T-helper 2 cell (primary cell): ENCODE measurements at places on chromosomes 2 and 18.

DNA sequence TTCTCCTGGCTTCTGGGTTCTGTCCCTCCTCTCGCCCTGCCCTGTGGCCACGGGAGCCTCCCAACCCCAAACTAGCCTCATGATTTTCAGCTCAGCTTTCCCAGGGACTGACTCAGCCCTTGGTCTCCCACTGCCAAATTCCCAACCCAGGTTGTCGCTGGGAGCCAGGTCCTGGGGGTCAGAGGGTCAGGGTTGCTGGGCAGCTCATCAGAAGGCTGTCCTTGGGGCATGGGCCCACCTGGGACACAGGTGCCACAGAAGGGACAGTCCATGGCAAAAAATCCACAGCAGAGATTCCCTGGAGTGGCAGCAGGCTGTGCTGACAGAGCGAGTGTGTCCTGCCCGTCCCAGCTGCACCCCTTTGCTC lies 180.4 kb downstream of the TWIST2 start:
- no peak for DNase-seq

- no peak for DNase-seq
Observed at GRCh38 chr18:62772860-62773584, 57.7 kb downstream of the PHLPP1 start.

DNA sequence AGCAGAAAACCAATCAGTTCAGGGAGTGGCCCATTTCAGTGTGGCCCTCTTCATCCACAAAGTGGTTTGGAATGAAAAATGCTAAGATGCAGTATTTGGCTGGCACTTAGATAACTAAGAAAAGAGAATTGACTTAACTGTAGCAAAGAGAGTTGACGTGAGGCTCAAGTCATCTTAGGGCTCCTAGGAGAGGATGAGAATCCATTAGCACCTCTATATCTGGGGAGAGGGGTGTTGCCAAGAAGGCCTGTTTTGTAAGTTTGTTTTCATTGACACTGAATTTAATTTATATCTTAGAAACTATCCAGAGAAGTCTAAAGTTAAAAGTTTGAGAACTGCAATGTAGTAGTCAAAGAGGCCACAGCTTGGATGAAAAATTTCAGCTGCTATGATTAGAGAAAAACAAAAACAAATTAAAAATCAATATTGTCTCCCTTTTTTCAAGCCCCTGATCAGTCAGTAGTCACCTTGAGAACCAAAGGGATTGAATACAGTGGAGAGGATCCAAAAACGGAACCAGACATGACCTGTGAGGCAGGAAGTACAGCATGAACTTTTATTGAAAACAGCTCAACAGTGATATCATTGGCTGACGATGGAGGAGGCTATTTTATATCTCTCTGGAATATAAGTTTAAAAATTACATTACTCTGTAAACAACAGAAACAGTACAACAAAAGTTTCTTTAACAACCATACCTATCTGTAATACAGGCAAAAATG lies 52.7 kb downstream of the PHLPP1 start:
- DNase-seq: no peak

DNA sequence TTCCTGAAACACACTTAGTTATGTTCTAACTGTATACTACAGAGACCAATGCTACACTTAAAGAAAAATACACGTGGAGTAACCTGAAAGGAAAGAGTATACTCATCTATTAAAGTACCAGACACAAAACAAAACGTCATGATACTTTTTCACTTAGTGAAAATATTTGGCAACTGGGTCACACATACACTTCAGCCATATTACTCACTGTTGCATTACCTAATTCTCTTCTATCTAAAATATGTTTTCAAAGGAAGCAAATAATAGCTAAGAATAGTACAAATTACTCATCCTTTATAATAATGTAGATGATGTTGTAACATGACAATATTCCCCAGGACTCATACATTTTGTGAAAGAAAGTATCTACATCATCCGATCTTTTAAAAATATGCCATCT lies 76.5 kb upstream of the EPB41L3 start:
- DNase-seq: no peak

- no peak for DNase-seq
Observed at GRCh38 chr2:85915606-85916303, 27.0 kb upstream of the ST3GAL5 start.

GRCh38 chr2:235216901-235217300 lies 265.1 kb downstream of the SH3BP4 start:
- DNase-seq: no peak

GRCh38 chr2:236252602-236253001 lies 11.6 kb downstream of the ASB18 start:
- DNase-seq: no peak

GRCh38 chr2:12685145-12685544 lies 31.6 kb upstream of the TRIB2 start:
- DNase-seq: no peak

DNA sequence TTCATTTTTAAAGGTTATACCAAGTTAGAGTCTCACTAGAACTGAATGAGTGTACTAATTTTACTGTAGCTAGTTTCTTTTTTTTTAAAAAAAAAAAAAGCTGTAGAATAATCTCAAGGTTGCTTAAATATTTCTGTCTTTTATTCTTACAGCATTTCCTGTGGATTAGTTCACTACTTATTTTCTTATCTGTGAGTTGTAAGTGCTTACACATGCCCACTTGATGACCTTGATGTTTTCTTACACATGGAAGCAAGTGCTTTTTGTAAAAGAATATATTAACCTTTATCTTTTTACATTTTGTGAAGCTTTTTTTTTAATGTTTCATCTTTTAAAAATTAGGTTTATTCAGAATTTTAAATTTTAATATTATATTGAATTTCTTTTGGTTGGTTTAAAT lies 57.8 kb downstream of the MSH2 start:
- no peak for DNase-seq
